Stimulated activated CD8-positive, alpha-beta memory T cell treated with anti-CD3 and anti-CD28 coated beads, Interleukin-2, amount 100 ng/mL, for 1 hour (primary cell): ENCODE measurements at places on chromosomes 16 and 17.
A peak's percentile ranks its signal among the peaks of the same experiment; 100 is the strongest.

GRCh38 chr17:68456339-68457167, 743 bp downstream of the WIPI1 start:
- no peak for DNase-seq

- peak; percentile 23 for DNase-seq
These were observed 28.8 kb downstream of the DYNLRB2 start for GRCh38 chr16:80569440-80570105.

DNA sequence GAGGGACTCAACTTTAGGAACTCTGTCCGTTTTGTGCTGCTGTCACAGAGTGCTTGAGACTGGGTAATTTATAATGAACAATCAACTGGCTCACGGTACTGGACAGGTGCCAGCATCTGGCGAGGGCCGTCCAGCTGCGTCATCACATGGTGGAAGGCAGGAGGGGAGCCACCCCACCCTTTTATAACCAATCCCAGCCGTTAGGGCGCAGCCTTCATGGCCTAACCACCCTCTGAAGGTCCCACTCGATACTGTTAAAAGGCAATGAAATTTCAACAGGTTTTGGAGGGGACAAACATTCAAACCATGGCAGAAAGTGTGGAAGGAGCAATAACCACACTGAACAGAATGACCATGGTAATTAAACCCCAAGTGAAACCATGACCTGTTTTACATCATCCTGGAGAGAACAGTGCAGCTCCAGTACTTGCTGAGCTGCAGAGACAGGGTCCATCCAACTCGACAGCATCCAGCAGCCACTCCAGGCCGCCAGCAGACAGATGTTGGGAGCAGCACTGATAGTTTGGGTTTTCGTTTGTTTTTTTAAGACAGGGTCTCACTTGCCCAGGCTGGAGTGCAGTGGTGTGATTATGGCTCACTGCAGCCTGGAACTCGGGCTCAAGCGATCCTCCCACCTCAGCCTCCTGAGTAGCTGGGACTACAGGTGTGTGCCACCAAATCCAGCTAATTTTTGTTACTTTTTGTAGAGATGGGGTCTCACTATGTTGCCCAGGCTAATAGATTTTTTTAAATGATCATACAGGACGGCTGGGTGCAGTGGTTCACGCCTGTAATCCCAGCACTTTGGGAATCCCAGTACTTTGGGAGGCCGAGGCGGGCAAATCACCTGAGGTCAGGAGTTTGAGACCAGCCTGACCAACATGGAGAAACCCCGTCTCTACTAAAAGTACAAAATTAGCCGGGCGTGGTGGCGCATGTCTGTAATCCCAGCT, 11.0 kb downstream of the CHMP6 start:
- DNase-seq: no peak

DNA sequence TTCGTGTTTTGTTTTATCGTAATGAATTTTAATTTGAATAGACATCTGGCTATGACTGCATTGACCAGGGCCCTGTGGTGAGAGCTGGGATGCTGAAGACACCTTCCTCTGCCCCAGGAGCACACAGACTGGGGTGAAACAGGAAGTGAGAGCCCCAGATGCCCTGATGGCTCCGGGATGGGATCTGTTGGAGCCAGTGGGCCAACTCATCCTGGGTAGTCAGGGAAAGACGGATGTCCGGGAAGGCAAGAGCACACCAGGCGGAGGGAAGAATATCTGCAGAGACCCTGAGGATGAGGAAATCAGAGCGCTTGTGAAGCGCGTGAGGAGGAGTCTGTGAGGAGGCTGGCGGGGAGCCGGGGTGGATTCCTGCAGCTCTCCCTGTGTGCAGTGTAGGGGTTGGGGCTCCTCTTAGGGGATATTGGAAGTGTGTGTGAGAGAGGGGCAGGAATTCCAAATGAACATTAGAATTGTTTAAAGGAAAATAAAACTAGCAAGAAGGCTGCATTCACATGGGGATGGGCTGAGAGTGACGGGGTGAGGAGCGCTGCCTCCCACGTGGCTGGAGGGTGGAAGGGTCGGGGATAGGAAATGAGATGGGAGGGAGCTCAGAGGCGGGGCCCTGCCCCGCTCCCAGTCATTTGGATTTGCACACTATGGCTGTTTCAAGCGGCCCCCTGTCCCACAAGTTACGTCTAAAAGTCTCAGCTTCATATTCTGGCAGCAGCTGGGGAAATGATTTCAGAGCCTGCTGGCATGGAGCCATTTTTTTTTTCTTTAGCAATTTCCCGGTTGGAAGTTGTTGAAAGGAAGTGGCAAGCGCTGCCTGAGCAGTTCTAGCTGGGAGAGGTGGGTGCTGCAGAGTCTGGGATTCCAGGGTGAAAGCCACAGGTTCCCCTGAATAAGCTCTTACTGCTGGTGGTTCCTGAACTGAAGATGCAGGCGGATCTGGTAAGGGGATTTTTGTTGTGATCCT, 71.2 kb upstream of the LGALS9 start:
- no peak for DNase-seq

DNA sequence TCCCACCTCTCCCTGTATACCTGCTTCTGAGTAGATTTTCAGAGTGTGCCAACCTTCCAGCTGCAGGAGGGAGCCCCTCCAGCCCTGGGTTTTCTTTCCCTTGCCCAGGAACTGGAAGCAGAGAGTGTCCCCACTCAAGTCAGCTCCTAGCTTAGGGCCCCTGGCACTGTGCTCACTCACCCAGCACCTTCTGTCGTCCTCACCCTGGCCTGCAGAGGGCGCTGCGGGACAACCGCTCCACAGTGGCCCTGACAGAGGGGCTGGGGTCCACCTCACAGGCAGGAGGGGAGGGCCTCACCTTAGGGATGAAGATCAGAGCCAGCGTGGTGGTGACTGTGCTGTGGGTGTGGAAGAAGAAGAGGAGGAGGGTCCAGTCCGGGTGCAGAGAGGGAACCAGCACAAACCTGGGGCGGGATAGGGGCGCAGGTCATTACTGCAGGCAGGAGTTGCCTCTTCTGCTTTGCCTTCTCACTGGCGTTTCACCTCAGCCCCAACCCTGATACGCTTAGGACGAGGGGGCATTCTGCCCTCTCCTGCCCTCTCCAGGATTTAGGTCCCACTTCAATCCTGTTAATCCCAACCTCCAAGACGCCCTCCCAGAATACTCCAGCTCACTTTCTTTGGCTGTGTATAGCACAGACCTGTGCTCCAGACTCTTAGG, 10.0 kb downstream of the GPR179 start:
- no peak for DNase-seq

DNA sequence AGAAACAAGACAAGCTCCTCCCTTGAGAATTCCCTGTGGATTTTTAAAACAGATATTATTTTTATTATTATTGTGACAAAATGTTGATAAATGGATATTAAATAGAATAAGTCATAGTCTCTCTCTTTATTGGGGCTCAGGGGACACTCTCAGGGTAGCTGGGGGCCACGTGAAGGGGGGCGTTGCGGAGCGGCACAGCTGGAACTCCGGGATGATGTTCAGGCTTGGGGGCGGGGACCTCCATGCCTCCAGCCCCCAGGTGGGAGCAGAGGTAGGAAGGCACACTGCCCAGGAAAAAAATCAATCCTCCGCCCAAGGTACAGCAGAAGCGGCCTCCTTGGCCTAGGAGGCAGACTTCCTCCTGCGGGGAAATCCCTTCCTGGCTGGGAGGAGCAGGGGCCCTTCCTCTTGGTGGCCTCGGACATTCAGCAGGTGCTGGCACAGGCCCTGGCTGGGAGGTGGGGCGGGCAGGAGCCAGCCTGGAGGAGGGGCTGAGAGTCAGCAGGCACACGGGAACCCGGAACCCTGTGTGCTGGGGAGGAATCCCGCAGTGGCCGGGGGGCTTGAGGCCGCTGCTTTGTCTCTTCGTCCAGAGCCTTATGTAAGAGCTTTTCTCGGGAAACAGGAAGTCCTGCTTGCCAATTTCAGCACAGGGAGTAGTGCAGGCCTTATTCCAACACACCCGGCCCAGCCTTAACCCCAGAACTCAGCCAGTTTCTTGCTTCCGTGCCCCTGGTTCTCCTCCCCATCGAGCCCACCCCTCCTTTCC, 591 bp upstream of the TNFSF13 start:
- no peak for DNase-seq

DNA sequence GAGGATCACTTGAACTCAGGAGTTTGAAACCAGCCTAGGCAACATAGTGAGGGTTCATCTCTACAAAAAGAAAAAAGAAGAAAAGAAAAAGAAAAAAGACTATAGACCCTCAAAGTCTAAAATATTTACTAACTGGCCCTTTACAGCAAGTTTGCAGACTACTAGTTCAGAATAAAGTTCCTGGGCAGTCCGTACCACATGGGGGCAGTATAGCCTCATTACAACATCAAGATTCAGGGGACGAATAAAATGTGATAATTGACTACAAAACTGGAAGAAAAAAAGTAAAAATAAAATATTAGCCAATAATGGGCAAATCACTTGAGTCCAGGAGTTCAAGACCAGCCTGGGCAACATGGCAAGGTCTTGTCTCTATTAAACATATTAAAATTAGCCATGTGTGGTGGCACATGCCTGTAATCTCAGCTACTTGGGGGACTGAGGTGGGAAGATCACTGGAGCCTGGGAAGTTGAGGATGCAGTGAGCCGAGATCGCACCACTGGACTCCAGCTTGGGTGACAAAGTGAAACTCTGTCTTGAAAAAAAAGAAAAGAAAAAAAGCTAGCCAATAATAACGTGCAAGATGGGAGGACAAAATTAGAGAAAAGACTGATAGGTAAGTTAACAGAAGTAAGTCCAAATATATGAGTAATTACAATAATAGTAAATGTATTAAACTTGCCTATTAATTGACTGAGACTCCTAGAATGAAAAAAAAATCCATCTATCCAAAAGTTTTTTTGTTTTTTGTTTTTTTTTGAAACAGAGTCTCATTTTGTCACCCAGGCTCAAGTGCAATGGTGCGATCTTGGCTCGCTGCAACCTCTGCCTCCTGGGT, 129.4 kb upstream of the SEC14L1 start:
- DNase-seq: no peak

DNA sequence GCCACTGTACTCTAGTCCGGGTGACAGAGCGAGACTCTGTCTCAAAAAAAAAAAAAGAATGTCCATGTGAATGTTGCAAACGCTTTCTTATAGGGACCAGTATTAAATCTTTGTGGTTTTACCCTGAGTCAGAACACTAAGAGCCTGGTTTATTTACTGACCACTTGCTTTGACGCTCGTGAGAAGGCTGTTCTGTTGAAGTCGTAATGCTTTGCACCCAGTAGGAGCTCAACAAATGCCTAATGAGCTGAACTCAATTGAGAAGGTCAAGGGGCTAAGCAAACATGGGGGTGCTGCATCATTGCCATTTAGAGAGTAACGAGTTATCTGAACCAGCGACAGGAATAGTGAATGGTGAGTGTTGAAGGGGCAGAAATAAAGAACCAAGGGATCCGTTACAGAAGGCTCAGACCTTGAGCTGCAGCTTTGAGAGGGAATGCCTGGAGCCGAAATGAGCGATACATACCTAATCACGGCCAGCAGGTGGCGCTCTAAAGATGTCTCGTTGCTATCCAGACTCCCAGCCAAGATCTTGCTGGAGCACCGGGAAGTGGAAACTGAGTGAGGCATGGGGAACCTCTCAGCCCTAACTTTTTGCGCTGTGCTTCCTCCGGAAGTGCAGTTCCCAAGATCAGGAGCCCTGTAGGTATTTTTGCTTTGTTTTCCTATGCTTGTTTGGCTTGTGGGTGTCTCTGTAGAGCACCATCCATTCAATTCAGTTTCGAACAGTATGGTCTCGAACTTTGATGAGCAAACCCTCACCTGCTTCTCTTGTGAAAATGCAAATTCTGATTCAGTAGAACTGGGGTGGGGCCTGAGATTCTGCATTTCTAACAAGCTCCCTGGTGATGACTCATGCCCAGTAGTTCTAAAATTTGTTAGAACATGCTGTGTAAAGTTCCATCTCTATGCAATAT, 12.6 kb upstream of the RNF222 start:
- DNase-seq: peak; percentile 68

DNA sequence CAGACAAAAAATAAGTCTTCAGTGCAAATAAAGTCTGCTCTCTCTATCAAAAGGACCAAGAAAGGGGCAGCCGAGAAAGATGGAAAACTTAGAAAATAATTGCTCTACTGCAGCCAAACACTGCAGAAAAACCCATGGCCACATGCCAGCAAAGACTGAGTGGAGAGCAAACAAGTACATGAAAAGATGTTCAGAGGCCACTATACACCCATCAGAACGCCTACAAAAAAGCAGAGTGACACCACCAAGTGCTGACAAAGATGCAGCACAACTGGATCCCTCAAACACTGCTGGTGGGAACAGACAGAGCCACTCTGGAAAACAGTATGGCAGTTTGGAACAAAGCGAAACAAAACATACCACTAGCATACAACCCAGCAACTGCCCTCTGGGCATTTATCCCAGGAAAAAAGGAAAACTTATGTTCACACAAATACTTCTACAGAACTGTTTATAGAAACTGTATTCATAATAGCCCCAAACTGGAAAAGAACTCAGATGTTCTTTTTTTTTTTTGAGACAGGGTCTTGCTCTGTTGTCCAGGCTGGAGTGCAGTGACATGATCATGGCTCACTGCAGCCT, 36.7 kb downstream of the KIAA0753 start:
- no peak for DNase-seq

GRCh38 chr17:71111934-71112333, 942.6 kb downstream of the KCNJ2 start:
- no peak for DNase-seq

DNA sequence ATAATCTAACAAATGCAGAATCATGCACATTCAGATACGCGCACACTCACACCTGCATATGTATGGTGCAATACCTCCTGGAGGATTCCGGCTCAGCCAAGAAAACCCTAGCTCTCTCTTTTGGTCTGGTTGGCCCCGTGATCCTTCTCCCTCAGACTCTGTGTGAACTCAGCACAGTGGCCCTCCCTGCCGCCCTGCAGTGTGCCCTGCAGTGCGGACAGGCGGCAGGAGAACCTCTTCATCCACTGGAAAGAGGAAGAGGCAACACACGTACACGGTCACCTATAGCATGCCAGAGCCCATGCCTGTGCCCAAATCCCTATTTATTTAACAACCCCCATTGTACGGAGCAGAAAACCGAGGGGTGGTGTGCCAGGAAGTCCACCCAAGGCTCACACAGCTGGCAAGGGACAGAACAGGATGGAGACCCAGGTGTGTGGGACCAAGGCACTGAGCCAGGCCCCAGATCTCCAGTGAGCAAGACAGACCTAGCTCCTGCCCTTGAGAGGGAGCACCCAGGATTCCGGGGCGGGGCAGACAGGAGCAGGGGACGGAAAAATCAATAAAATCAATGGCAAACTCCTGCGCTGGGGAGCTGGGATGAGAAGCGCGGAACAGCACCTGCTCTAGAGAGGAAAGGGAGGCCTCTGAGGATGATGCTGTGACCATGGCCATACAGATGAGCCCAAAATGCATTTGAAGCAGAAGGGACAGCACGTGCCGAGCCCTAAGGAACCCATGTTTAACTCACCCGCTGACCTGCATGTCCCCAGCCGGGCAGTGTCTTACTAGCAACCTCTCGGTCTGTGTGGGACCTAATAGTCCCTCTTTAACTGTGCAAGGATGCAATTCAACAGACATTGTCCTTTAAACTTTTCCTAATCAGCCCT, 54.7 kb upstream of the CIBAR2 start:
- DNase-seq: no peak
